Germinal center (tissue), 1 donor: ENCODE measurements at places on chromosomes 12 and 14.
A peak's percentile ranks its signal among the peaks of the same experiment; 100 is the strongest.

DNA sequence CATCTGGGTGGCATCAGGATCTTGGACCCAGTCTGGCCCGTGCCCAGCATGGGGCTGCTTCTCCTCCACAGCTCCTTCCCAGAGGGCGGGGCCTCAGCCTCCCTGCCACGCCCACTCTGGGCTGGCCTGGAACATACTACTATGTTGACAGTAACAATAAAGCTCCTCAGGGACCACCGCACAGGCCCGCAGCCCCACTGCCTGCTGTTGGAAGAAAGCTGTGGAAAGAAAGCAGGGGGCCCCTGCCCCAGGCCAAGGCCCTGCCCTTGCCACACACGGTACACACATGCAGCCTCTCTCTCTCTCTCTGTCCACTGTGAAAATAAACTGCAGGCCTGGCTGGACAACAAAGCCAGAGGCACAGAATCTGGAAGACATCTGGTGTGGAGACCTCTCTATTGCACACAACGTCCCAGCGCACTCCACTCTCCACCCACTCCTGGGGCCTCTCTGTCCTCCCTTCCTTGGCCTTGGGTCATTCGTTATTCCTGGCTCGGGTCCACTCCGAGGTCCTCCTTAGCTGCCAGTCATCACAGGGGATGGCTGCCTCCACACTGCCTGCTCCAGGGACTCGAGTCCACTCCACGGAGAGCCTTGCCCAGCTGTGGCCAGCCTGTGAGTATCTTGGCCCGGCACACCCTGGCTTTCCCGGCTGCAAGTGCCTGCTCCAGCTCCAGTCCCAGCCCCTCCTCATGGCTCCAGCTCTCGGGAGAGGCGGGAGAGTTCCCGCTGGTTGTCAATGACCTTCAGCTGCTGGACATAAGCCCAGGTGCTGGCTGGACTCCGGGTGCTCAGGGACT lies 11.8 kb upstream of the ENDOU start:
- no peak for DNase-seq

DNA sequence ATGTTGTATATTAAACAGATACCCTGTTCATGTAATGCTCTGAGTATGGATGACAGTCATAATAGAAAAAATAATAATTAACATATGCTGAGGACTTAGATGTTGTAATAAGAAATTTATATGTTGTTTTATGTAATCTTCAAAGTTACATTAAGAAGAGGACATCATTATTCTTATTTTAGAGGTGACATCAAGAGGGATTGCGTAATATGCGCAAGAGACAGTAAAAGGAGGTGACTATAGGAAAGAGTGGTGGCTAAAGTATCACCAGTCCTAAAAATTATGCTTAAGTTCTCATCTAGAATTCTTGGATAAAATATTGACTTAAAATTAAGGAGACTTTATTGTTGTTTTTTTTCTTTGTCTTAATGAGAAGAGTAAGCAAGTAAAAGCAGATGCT lies 323.9 kb downstream of the KCNC2 start:
- no peak for DNase-seq

- DNase-seq, result no peak
Measured at GRCh38 chr12:67727702-67728666, 79.4 kb downstream of the DYRK2 start.

DNA sequence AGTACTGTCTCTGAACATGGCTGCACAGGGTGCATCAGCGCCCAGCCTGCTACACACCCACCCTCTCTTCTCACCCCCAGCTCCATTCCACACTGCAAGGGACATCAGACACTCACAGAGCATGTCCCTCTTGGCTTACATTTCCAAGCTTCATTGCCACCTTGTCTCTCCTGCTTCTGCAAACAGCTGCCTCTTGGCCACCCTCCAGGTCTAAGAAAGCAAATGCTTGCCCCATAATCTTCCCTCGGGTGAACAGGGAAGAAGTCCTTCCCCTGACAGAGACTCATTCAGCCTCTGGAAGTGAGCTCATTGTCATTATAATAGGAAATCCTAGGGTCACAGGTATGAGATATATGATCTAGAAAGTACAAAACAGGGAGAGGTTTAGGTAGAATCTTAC lies 505.2 kb downstream of the RMST start:
- no peak for DNase-seq

DNA sequence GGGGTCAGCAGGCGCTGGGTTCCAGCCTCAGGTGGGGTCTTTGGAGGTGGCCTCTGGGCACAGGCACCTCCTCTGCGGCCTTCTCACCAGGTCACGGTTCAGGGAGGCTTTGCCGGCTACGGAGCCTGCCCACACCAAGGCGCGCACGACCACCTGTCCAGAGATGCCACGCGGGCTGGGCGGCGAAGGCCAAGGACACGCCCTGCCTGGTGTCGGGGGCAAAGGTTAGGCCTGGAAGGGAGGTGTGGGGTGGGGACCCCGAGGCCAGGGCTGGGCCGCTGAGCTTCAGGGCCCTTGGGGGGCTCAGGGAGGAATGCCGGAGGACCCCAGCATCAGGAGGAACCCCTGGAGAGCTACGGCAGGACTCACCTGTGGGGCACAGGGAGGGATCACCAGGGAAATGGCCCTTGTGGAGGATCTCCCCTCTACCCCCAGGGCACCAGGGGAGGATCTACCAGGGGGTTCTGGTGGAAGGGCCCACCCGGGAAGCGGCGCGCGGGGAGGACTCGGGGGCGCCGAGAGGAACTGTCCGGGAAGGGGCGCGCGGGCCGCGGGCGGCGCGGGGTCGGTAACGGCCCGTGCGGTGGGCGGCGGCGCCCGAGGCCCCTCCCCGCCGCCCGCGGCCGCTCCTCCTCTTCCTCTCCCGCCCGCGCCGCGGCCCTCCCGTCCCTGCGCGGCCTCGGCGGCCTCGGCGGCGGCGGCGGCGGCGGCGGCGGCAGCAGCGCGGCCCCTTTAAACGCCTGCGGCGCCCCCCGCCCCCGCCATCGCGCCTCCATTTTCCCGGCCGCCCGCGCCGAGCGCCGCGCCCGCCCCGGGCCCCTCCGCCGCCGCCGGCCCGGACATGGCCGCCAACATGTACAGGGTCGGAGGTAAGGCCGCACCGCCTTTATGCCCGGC lies at the start of gene MTA1:
Gene MTA1, plus strand, starts transcription at position 633 of the 897 bp plus-strand sequence. Its CDS starts 209 bp downstream, at position 842.
- peak; percentile 77 for DNase-seq

- DNase-seq, result no peak
Measured at GRCh38 chr12:14601692-14602478, 34.2 kb upstream of the PLBD1 start.

GRCh38 chr14:32835924-32836323 lies 102.8 kb upstream of the NPAS3 start:
- DNase-seq, result no peak

- DNase-seq, result no peak
Measured at GRCh38 chr12:67909091-67909531, 80.1 kb upstream of the IFNG-AS1 start.

- DNase-seq, result peak; percentile 46
Measured at GRCh38 chr14:63840981-63841380, 11.8 kb upstream of the SYNE2 start.
